ENCODE measurements at places on chromosomes 3 and 15.

GRCh38 chr3:123158330-123158729, 43.4 kb upstream of the SEC22A start:
- no peak for DNase-seq

GRCh38 chr3:49787182-49787464, 781 bp upstream of the IP6K1 start:
- no peak for DNase-seq

- peak; percentile 58 for DNase-seq
Measured at GRCh38 chr3:146589899-146590508, 15.1 kb downstream of the PLSCR5 start.

DNA sequence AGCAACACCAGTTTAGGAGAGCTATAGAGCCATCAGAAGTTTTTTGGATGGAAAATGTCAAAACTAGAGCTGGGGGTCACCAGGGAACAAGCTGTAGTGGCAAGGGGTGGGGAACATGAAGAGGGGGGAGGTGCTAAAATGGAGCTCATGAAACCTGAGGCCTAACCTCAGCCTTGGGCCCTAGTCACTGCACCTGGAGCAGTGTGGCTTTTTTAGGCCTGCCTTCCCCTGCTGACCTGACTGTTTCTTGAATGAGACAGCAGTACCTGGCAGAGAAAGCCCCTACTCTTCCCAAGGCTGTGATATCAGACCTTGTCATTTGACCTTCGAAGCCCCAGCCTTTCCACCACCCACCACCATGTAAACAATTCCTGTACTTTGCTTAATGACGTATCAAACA, 383.5 kb downstream of the EPHB1 start:
- no peak for DNase-seq

- peak; percentile 5 for DNase-seq
Measured at GRCh38 chr15:68862415-68862814, 41.7 kb upstream of the ANP32A start.

DNA sequence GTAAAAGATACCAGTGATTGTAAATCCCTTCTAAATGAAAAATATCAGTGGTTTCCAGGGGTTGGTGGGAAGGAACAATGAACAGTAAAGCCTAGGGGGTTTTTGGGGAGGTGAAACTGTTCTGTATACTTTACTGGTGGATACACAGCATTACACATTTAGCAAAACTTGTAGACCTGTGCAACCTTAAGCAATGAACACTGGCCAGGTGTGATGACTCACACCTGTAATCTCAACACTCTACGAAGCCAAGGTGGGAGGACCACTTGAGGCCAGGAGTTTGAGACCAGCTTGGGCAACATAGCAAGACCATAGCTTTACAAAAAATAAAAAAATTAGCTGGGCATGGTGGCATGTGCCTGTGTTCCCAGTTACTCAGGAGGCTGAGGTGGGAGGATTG, 1.8 kb downstream of the CCDC13 start:
- no peak for DNase-seq

DNA sequence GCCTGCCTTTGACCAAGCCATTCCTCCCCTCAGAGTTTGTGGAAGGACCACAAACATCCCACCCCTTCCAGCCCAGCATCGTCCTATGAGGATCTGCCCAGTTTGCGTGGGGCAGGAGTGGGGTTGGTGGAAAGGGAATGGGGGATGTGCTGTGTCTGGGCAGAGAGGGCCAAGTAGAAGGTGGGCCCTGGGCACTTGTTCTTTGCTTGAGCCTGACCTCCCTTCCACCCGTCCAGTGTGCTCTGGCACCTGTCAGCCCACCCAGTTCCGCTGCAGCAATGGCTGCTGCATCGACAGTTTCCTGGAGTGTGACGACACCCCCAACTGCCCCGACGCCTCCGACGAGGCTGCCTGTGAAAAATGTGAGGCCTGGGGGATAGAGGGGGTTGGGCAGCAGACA, 10.3 kb downstream of the SPINT1 start:
- no peak for DNase-seq

DNA sequence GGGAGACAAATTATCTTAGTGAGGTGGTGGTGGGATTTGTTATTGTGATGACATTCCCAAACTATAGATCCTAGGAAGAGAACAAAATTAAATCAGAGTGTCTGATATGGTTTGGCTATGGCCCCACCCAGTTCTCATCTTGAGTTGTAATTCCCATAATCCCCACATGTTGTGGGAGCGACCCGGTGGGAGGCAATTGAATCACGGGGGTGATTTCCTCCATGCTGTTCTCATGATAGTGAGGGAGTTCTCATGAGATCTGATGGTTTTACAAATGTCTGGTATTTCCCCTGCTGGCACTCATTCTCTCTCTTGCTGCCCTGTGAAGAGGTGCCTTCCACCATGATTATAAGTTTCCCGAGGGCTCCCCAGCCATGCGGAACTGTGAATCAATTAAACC, 62.0 kb downstream of the RPL22L1 start:
- no peak for DNase-seq

DNA sequence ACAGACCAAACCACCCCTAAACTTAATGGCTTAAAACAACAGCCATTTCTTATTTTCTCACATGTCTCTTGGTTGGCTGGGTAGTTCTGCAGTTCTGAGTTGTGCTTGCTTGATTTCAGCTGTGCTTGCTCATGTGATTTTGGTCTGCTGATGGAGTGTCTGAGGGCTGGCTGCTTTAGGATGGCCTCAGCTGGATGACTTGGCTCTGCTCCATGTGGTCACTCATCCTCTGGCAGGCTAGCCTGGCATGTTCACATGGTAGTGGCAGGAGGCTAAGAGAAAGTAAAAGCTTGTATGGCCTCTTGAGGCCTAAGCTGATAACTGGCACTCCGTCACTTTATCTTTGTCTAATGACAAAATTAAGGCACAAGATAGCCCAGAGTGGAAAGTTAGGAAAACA, 4.1 kb downstream of the SV2B start:
- DNase-seq: no peak

- no peak for DNase-seq
Measured at GRCh38 chr15:49024840-49025239, 21.4 kb downstream of the SECISBP2L start.

DNA sequence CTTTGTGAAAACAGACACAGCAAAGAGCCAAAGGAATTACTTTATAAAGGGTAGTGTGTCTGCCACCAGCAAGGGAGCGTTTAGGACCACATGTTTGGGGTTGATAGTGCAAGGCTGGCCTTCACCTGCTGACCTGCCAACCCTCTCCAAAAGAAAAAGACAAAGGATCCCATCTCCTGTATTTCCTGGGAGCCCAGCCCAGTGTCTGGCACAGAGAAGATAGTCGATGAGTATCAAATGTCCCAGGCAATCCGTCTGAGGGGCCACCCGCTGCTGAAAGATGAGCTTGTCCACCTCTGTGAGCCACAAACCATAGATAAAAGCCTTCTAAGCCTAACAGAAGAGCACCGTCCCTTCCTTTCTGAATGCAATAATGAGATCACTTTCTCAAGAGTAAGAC, 154.8 kb upstream of the CTNNB1 start:
- no peak for DNase-seq

GRCh38 chr3:102883515-102883914, 448.7 kb downstream of the ZPLD1 start:
- no peak for DNase-seq

- no peak for DNase-seq
Measured at GRCh38 chr3:193446965-193447602, 68.5 kb upstream of the ATP13A5 start.

GRCh38 chr3:30638685-30639412, 32.4 kb downstream of the TGFBR2 start:
- DNase-seq: no peak

DNA sequence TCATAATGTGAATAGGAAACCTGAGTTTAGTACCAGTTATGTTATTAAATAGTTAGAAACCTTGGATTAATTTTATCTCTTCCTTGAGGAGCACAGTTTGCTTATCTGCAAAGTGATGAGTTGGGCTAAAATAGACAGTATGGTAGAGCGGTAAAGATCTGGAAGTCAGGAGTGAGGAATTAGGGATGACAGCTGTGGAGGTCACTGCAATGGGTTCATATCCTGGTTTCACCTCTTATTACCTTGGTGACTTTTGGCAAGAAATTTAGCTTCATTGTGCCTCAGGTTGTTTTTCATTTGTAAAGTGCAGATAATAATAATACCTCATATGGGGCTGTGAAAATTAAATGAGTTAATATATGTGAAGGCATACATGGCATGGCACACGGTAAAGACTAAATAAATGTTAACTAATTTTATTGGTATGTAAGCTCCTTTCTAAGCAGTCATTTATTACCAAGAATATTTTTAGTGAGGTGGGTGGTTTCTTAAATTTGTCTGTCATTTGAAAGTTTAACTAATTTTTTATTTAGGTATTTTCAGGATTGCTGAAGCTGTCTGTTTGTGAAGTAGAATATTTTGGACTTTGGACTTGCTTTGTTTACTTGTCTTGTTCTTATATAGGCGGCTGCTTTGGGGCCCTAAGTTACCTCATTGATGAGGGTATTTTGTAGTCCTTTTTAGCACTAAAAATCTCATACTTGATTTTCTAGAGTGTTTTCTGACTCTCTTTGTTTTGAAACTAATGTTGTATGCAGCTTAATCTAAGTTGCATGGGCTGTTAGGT, 41.8 kb downstream of the SLMAP start:
- DNase-seq: no peak

GRCh38 chr3:33054100-33055092, 42.5 kb downstream of the GLB1 start:
- DNase-seq: no peak

DNA sequence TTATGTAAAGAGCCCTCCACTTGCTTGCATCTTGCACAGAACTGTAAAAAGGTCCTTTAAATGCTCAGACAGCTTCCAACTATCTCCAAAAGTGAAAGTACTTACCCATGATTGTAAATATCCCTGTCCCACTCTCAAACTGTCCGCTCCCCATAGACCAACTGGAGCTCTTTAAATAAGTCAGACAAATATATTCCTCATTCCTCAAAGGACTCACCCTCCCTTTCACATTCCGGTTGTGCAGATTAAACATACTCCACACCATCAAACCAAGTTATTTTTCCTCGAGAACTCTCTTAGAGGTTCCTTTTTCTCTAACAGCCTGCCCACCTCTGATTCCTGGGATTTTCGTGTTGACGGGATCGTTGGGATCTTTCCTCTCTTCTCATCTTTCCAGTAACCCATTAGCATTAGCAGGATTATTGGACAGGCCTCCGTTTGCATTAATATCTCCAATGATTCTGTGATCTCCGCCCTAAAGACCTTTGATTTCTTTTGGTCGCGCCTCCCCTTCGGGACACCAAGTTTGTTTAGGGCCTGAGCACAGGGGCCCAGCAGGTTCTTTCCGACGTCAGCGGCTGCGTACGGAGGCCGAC, 763 bp downstream of the GOLGB1 start:
- DNase-seq: peak; percentile 21

DNA sequence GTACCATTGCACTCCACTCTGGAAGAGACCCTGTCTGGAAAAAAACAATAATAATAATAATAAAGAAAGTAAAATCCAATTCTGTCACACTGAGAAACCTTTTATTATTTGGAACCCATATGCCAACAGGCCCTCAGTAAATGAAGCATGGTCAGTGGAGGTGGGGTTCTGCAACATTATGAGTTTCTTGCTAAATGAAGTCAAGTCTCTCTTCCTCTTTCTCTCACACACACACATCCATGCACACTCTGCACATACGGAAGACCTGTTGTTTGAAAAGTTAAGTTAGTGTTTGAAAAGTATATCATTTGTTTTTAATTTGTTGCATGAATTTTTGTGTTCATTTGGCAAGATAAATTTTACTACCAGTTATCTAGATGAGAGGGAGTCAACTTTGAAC, 27.8 kb downstream of the GAP43 start:
- DNase-seq: no peak

GRCh38 chr15:49279521-49280456, 109.7 kb downstream of the GALK2 start:
- no peak for DNase-seq

DNA sequence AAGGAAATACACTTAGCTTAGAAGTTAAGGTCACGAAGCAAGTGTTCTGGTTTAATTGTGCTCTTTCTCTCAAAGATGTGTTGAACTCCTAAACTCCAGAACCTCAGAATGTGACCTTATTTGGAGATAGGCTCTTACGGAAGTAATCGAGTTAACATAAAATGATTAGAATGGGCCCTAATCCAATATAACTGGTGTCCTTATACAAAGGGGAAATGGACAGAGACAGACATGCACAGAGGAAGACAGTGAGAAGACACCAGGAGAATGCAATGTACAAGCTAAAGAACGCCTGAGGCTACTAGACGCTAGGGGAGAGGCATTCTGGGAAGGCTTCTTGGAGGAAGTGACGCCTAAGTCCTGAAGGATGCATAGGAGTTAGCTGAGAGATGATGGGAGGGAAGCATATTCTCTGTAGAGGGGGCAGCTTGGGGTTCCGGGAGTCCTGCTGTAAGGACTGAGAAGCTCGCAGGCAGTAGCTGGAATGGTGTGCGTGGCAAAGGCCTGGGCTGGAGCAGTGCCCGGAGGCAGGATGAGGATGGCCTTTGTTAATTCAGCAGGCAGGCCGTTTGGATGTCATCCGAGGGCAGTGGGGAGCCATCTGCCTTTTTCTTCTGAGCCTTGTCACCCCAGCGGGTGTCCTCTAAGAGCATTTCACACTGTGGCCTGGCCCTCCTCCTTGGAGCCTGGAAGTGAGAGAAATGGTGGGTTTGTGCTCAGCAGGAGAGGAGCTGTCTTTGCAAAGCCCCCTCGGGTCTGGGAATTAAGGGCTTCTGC, 513.4 kb downstream of the SHQ1 start:
- no peak for DNase-seq

DNA sequence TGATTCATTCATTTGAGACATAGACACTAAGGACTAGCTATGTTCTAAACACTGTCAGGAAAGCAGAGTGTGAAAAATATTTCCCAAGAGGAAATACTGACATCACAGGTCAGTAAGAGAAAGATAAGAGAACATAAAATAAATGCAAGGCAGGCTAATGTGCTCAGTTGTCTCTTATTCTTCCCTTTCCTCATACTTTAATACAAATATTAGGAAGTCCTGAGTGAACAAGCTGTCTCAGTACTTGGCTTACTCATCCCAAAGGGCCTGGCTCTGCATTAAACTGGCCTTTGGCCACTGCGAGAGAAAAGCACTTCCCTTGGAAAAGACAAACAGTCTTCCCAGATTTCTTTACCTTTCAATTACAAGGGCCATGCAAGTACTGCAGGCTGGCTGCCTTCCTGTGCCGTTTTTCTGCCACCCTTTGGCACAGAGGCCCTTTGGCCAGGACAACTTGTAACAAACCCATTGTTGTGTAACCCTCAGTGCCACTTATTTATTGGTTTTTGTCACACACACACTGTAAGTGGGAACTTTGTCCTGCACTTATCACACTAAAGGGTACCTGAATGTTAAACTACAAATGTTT, 31.7 kb downstream of the EDC3 start:
- peak; percentile 35 for DNase-seq

- no peak for DNase-seq
Measured at GRCh38 chr3:78761126-78761525, 1006.7 kb downstream of the ROBO1 start.

GRCh38 chr3:41143421-41144031, 55.8 kb upstream of the CTNNB1 start:
- DNase-seq: no peak

- no peak for DNase-seq
Measured at GRCh38 chr15:60703207-60703933, 224.4 kb upstream of the ICE2 start.

All from EL (cell line).